Inflammatory macrophage treated with lipopolysaccharide for 1 hour (primary cell): ENCODE measurements at places on chromosomes 4 and X.
A peak's percentile ranks its signal among the peaks of the same experiment; 100 is the strongest.

DNA sequence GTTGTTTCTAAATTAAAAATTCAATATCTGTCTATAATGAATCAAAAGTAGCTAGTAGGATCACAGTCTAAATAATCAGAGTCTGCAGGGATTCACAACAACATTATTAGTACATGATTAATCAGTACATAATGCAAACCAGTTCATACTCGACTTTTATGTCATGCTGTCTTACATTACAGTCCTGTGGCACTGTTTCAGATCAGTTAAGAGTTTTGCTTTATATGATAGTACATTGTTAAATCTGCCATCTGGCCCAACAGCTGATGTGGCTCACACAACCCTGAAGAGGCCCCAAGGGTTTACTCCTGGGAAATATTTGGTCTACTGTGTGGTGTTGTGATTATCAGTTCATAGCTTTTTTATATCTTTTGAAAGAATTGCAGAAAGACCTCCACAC is 247.1 kb upstream of the ETNPPL start:
- DNase-seq = no peak

GRCh38 chrX:40893251-40893910 is 158.0 kb upstream of the MED14 start:
- no peak for DNase-seq

GRCh38 chr4:19164334-19164733 is 1087.4 kb upstream of the SLIT2 start:
- no peak for DNase-seq

DNA sequence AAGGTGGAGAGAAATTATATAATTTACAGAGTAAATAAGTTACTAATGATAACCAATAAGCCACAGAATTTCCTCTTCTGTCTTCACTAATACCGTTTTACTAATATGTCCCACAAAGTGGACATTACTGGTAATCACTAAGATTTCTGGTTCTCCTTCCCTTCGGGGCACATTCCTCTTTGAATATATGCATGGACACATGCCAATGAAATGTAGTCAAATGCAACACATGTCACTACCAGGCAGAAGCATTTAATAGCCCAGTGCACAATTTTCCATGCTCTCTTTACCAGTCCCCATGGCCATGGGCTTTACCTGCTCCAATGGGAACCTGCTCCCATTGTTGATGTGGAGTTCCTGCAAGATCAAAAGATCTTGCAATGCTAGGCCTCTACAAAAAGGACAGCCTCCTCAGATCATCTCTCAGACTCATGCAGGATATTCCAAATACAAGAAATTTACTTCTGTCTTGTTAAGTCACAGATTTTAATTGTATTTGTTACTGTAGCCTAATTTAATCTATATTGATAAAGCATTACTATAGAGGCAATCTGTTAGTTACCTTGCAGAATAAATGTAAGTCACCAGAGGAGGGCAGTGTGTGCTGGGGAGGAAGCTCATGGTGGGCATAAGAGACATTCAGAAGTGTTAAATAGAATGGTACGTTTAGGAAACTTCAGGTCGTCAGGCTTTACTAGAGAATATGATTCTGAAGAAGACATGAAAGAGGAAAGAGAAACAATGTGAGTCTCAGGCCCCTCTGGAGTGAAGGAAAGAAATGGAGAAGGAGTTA is 37.1 kb upstream of the INPP4B start:
- DNase-seq = peak; percentile 5

DNA sequence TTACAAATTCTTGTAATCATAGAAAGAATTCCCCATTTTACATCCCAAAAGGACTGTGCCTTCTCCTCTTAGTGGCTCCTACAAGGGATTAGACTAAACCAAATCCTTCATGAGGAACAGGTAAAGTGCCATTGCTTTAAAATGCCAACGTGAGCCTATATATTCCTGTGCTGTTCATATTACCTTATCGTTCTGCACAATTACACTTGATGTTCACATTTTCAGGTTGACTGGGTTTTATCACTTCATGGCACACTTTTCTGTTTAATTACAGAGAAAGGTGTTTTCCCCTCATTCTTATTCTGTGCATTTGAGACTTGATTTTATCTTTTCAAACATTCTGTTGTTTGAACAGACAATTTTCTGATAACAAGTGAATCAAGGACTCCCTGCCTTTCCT is 645.6 kb upstream of the FTHL17 start:
- DNase-seq = no peak

DNA sequence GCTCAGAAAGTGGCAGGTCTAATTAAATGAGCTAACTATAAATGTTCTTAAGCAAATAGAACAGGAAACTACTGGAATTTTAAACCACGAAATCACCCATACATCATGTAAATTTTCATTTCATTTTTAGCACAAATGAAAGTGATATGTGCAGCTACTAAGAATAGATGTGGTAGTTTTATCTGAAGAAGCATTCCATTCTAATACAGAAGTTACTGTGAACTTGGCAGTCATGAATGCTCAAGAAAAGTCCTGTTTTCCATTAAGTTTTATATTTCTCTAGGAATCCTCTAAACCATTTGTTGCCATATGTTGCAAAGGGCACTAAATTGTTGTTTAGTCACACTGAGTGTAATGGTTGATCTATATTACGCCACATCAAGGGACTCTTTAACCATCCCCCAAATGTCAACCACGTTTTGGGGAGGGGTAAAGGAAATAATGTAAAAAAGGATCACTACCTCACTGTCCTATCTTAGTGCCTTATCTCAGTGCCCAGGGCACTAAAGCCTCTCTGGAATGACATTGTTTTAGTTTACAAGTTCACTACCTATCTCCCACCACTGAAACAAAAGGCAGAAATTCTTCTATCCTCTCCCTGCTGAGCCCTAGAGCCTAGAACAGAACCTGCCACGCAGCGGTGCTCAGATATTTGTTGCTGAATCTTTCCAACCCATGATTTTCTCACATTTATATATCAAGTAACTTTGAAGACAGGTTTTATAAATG is 118.0 kb downstream of the SHISA3 start:
- DNase-seq = no peak

GRCh38 chr4:188956566-188956965 is 817.3 kb downstream of the TRIML1 start:
- no peak for DNase-seq

- no peak for DNase-seq
Observed at GRCh38 chr4:175371091-175371490, 441.0 kb downstream of the GPM6A start.

DNA sequence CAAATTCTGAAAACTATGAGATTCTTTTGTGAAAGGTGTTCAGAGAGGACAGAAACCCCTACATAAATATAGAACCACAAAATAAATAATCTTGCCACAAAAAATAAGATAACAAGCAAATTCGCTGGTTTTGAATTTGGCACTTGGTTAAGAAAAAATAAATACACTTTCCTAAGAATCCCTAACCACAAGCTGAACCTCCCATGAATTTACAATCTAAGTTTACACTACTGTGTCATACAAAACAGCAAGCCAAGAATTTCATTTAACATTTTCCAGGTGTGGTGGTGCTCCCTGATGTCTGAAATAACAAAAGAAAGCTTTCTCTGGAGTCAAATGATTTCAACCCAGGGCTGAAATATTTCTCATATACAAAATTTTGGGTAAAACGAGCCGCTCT is 121.0 kb downstream of the KCNIP4 start:
- DNase-seq = no peak

- no peak for DNase-seq
Observed at GRCh38 chr4:154049457-154050181, 260.7 kb upstream of the SFRP2 start.

DNA sequence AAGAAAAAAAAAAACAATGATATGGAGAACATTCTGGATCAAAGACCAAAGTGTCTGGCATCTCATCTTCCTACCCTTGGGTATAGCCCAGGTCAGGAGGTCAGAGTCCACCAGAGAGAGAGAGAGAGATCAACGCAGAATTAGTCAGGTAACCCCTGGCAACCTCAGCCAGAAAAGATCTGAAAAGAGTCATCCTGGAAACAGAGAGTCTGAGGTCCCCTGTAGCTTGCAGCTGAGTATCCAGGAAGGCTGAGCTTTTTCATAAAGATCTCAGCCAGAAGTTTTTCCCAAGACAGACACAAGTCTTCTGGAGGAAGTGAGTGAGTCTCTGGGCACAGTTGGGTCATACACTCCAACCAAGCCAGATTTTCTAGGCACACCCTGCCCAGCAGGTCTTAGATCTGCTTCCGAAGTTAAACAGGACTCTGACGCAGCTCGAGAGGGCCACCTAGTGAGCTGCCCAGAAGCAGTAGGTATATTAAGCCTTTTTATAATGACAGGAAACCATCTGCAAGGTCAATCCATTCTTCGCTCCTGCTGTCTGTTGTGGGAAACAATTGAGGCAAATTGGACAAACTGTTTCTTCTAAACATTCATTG is 35.7 kb downstream of the ACE2 start:
- DNase-seq = peak; percentile 28

DNA sequence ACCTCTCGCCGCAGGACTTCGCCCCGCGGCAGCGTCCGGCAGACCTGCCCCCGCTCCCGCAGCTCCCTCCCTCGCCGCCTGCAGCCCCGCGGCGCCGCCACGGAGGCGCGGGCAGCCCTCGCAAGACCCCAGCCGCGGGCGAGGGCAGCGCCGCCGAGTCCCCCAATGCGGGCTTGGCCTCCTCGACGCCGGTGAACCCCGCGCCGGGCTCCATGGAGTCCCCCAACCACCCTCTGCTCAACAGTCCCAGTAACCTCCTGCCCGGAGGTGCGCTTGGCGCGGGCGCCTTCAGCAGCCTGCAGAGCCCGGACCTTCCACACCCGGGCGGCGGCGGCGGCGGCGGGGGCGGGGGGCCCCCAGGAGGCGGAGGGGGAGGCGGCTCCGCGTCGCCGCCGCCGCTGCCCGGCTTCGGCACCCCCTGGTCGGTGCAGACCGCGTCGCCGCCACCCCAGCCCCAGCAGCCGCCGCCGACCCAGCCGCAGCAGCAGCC is 1.2 kb downstream of the CPEB2 start:
- peak; percentile 42 for DNase-seq

- DNase-seq = peak; percentile 7
Observed at GRCh38 chrX:151713849-151714248, 2.0 kb upstream of the FATE1 start.

GRCh38 chr4:186191200-186192065 is at the start of gene CYP4V2:
CYP4V2 (plus strand) TSS chr4:186191567; CDS start chr4:186191824, 257 bp downstream.
- peak; percentile 90 for DNase-seq

GRCh38 chr4:11598591-11598990 is 169.9 kb upstream of the HS3ST1 start:
- no peak for DNase-seq

DNA sequence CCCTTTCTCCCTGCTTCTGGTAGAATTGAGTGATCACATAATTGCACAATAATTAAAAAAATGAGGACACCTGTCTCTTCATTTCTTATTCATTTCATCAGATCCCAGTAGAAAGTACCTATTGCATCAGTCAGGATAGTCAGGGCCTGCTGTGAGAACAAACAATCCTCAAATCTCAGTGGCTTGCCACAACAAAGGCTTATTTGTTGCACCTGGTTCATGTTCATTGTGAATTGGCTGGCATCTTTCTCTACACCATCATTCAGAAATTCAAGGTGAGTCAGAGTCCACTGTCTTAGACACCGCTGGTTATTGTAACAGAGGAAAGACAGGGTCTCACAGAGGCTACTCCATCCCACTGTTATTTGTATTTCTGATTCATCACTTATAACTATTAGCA is 409.8 kb downstream of the STIM2 start:
- DNase-seq = no peak

DNA sequence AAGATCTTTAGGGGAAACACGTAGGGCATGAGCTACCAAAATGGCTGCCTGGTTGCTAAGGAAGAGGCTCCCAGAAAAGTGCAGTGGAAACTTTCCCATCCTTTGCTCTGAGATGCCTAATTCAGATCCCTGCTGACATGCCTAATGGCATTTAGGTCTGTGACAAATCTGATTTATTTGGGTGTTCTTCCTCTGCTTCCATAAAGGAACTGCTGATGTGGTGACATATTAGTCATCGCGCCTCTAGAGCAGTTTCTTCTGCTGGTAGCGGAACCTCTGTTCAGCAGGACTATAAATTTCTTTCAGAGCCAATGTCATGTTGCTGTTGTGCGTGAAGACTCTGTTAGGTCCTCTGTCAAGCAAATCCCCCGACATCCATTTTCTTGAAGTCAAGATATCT is 310.0 kb downstream of the PDHA2 start:
- DNase-seq = no peak
